ENCODE measurements at places on chromosomes 12 and 14.

- DNase-seq: no peak
Measured at GRCh38 chr12:212415-212714, 1.6 kb downstream of the SLC6A12 start.

DNA sequence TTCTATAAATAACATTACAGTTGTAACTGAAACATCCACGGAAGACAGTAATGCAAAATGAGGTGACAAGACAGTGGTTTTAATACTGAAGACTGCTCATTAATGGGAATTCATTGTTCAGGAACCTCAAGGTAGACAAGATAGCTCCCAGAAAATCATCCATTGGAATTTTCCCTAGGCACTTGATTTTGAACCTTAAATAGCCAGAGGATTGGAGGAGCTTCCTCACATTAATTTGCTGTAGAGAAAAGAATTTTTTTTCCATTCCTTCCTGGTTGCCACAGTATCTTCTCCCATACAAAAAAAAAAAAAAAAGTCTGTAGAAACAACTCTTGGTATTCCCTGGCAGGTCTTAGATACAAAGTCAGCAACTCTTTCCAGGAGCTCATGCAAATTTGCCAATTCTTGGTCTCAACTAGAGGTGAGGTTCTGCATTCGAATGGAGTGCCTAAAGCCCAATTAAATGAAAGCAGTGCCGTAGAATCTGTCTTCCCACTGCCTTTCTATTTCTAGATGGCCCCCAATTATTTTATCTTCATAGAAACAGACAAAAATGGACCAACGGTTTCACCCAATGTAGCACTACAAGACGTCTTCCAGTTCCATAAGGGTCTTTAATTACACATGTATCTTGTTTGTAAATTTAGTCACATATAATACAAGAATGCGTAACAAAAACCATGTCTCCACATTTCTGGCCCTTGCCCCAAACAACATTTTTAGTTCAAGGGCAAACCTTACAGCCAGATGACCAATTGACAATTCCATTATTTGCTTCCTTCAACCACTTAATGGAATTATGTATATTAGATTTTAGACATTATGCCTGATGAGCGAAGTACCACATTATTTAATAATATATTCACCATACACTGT, 13.5 kb downstream of the SLC38A2 start:
- no peak for DNase-seq

GRCh38 chr12:11962860-11963259, 107.9 kb upstream of the BCL2L14 start:
- no peak for DNase-seq

DNA sequence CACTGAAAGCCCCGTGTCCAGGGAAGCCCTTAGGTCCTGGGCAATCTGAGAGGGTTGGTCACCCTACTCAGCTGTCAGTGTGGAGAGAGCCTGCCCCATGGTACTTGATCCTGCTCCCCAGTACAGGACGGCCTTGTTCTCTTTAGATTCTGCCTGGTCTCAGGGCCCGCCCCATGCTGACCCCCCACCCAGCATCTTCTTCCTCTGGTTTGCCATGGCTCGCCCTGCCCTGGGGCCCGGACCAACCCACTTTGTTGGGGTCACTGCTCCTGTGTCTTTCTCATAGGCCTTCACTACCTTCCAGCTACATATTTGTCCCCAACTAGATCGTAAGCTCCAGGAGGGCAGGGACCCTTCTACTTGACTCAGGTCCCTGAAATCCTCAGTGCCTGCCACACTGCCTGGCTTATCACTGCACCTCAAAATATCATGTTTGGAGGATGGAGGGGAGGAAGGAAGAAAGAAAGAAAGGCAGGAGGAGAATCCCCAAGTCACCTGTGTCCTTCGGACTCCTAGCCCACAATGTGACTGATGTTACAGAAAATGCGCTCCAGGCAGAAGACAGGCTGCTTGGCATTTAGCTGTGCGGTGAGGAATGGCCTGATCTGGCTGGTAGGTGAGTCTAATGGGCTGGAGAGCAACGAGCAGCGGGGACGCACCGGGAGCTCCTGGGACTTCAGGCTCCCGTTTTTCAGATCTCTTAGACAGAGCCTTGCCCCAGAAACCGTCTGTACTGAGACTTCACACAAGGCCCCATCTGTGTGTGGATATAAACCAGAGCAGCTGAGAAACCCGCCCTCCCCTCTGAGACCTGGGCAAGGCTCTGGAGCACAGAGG, 66.1 kb downstream of the C14orf132 start:
- no peak for DNase-seq

GRCh38 chr14:38870296-38870836, 232.7 kb downstream of the SEC23A start:
- DNase-seq: no peak

- no peak for DNase-seq
Measured at GRCh38 chr12:24902511-24903328, 46.2 kb downstream of the BCAT1 start.

DNA sequence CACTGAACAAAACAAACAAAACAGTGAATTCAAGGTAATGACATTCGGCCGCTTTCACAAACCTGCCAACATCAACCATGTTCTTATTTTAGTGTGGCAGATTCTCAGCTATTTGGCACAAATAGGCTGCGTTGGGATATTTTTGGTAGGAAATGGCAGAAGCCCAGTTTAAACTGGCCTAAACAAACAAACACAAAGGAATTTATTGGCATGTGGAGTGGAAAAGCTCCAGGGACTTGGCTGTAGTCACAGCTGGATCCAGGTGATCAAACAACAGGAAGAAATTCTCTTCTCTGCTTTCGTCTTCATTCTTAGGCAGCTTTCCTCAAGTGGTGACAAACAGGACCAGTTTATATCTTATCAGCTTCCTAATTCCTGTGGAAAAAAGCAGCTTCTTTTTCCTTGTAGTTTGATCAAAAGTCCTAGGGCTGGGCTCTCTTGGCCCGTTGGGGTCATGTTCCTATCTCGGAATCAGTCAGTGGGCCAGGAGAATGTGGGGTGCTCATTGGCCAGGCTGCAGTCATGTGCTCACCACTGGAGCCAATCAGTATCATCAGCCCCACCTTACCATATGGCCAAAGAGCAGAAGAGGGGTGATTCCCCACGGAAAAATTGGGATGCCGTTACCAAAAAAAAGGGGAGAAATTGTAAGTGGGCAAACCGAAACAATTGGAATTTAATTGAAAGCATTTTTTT, 22.6 kb downstream of the C12orf75 start:
- no peak for DNase-seq

GRCh38 chr14:90045616-90046015, 16.2 kb upstream of the KCNK13 start:
- no peak for DNase-seq

DNA sequence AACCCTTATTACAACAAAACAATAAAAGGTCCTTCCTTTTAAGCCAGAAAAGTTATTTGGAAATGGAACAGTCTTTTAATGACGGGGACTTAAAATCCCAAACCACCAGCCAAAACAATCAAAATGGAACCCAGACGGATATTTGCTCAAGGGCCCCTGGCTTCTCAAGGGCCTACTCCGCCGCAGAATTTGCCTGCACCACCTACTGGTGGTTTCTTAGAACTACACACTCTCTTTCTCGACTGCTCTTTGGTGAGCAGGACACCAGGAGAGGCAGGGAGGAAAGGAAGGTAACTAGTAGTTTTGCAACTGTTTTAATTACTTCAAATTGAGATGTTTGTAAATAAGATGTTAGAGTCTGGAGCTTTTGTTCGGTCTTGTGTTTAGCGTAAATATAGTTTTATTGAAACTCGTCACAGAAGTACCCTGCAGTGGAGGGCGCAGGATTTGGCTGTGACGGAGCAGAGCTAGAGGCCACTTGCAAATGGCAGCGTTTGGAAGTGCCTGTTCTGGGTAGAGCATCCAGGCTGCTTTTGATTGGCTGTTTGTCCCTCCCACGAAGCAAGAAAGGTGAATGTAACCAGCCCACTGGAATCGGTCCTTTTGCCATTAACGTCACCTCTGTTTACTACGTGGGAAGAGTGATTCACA, 238.5 kb downstream of the CACNA1C start:
- no peak for DNase-seq

DNA sequence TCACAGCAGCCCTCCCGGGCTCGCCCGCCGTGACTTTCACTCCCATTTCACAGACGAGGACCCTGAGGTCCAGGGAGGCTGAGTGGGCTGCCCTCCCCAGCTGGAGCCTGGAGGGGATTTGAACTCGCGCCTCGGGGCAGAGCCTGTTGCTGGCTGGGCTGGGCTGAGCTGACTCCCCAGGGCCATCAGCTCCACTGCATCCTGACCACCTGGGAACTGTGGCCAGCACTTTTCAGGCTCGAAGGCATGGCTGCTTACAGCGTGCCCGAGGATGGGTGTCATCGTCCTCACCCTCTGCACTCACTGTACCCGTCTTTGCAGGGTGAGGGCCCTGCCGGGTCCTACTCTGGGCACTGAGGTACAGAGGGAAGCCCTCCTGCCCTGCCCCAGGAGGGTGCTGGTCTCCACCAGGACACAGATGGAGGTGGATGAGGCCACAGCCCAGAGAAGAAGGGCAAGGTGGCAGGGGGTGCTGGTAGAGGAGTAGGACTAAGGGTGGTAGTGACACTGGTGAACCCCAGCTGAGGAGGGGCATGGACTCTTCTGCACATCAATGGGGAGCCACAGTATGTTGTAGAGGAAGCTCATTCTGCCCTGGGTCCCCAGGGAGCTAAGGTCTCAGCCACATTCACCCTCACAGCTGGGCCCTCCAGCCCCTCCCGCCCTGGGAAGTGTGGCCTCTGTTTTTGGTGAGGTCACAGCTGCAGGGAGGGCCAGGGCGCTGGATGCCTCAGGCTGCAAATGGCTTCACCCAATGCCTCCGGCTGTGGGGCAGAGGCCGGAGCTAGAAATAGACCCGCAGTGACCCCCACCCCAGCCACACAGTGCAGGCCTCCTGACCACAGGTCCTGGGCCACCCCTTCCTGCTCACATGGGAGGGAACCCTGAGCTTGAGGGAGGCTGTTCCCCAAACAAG, 365.1 kb upstream of the SFSWAP start:
- no peak for DNase-seq

GRCh38 chr12:65977384-65977783, 153.1 kb downstream of the HMGA2 start:
- no peak for DNase-seq

GRCh38 chr14:44530475-44530874, 23.4 kb upstream of the FSCB start:
- no peak for DNase-seq

GRCh38 chr12:3931206-3931605, 58.0 kb upstream of the PARP11 start:
- DNase-seq: no peak

DNA sequence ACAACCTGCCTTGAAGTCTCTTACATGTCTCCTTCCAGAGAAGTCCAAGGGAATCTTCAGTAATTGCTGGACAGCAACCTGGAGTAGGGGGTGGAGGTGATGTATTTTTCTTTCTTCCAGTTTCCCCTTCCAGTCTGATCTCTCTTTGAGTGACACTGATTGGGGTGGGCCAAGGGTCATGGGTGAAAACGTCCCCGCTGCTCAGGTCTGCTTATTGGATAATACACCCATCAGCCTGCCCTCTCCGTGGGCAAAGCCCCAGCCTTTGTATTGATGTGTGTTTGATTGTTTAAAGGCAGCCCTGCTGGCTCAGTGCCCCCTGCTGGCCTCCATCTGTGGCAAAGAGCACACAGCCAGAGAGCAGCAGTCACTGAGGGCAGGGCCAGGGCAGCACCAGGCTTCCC, 35.7 kb upstream of the ATP2A2 start:
- peak; percentile 16 for DNase-seq

GRCh38 chr14:22558221-22558913, 30.7 kb downstream of the DAD1 start:
- no peak for DNase-seq
